HepG2 (cell line): ENCODE measurements at places on chromosomes 7 and 10.

DNA sequence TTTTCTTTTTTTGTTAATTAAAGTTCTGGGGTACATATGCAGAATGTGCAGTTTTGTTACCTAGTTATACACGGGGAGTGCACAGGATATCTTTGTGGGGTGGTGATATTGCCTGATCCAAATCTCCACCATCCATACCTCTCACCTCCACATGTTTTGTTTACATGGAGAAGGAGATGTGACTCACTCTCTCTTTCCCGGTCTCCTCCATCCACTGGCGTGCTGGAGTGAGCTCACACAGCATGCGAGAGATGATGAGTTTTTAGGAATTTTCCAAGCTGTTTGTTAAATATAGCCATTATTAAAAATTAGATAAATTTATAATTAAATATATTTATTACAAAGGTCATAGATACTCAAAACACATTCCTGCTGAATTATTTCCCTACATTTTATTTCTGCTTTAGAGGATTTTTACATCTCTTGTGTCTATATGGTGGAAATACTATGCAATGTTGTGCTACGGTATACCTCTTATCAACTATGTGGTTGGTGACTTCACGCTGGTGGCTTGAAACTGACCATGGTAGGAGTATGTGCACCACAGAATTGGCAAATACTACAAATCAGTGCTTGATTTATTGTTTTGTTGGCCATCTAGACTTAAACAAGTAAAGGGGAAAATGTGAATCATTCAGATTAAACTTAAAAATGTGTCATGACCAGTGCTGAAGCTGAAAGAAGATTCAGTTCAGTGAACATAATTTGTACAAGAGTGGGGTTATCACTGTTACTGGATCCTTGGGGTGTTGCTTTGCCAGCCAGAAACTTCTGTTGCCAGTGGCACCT lies 107.9 kb upstream of the FAM180A start:
- no peak for DNase-seq

- no peak for DNase-seq
Measured at GRCh38 chr10:83459124-83459523, 680.2 kb upstream of the GHITM start.

DNA sequence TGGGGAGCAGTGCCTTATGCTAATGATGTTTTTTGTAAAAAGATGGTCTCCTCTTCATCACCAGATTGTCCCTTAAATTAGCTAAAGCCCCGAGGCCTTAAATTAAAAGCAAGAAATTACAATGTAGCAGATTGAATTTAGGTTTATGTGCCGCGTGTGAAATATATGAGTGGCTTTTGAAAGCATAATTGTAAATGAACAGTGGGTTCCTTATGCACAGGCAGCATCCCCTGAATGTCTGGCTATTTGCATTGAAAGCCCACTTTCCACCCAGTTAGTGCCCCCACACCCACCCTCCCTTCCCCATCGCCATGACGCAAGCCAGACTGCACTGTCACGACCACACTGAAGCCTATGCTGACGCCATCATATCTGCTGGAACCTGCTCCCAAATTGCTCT lies 62.4 kb upstream of the SORCS3 start:
- no peak for DNase-seq

GRCh38 chr7:135522509-135522908 lies 12.6 kb upstream of the CNOT4 start:
- DNase-seq: no peak
